ENCODE measurements at places on chromosomes 3 and 15. TPM values are rescaled to one million over a fixed set of nuclear protein-coding genes. Genes with fewer than 3 reads are reported as not detected.

DNA sequence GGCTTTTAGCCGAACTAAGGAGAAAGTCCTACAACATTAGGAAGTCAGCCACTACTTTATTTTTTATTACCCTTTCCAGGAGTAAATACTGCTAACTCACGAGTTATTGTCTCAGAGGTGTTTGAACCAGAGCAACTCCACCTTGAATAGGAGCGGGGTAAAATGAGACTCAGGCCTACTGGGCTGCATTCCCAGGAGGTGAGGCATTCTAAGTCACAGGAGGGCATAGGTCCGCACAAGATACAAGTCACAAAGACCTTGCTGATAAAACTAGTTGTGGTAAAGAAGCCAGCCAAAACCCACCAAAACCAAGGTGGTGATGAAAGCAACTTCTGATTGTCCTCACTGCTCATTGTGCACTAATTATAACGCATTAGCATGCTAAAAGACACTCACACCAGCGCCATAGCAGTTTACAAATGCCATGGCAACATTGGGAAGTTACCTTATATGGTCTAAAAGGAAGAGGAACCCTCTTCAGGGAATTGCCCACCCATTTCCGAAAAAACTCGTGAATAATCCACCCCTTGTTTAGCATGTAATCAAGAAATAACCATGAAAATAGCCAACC lies 555.9 kb downstream of the IGSF11 start:
- no peak for DNase-seq

DNA sequence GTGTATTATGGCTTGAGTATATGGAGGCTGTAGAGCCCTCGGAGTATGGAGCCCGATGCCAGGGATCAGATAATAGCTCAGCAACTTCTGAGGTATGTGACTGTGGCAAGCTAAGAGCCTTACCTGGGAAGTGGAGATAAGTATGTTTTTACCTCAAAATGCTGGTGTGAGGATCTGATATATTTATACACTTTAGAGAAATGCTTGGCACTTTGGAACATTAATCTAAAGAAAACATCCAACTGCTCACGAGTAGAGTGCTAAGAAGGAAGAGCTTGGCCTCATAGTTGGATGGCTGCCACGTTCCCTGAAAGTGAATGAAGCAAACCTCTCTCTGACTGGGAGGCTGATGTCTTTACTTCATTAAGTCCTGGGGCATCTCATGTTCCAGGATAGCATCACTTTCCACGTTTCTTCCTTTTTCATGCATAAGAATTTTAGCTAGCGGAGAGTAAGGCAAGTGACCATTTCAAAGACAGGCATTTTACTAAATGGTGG lies 58.9 kb upstream of the GOLGA8J start:
- DNase-seq = peak; percentile 57

GRCh38 chr3:148847351-148847750 lies 17.7 kb upstream of the CPA3 start:
- no peak for DNase-seq

GRCh38 chr3:183074261-183074660 lies 25.0 kb downstream of the MCCC1 start:
- no peak for DNase-seq

GRCh38 chr3:126292318-126293070 lies 64.7 kb downstream of the KLF15 start:
- no peak for DNase-seq

DNA sequence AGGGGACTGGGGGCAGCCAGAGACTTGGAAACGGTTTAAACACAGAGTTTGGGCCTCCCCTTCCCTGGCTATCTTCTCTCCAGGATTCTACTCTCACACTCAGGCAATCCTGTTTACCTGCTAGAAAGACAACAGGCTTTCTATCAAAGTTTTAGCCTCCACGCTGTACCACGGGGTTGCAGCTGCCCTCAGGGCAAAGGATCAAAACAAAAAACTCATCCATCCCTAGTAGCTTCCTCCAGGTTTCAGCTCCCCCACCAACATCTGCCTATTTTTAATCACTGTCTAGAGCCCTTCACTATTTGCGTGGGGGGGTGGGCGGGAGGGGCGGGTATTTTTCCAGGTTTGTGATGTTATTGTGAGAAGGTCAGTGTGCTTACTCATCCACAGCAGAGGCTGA lies 286.8 kb upstream of the TRIM42 start:
- DNase-seq = no peak

DNA sequence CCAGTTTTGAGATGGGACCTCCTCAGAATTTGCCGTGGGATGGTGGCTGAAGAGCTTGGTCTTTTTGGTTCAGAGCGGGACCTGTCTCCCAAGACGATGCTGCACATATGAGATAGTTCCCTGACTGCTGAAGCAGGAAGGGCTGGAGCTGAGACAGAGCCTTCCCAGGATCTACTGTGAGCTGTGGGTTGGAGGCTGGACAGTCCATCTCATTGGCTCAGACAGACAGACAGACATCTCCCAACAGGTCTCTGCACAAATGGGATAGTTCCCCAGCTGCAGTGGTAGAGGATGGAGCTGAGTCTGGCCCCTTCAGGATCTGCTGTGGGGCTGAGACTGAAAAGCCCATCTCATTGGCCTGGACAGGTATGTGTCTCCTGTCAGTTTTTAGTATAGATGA lies 1145.6 kb upstream of the CADM2 start:
- DNase-seq = no peak

The EPHA3 gene
- 5.5 TPM for total RNA-seq

GRCh38 chr15:52438047-52438446 lies 90.6 kb downstream of the MYO5A start:
- no peak for DNase-seq

GRCh38 chr15:22224241-22224671 lies 143.9 kb downstream of the OR4M2 start:
- DNase-seq = no peak

- no peak for DNase-seq
These were observed 348.4 kb upstream of the PLSCR5 start for GRCh38 chr3:146953511-146953981.

DNA sequence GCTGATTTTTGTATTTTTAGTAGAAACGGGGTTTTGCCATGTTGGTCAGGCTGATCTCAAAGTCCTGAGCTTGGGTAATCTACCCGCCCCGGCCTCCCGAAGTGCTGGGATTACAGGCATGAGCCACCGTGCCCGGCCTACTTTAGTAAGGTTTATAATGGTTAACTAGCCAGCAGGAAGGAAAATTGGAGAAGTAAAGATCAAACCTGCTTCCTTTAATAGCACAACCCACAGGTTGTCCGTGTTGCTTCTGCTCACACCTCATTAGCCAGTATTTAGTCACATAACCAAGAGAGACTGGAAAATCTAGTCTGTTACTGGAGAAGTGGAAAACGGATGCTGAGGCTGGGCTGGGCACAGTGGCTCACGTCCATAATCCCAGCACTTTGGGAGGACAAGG lies 51.9 kb upstream of the TBL1XR1 start:
- no peak for DNase-seq

GRCh38 chr15:85718981-85719380 lies 75.7 kb downstream of the KLHL25 start:
- no peak for DNase-seq

The FBXL2 gene
- 13.5 TPM for total RNA-seq

DNA sequence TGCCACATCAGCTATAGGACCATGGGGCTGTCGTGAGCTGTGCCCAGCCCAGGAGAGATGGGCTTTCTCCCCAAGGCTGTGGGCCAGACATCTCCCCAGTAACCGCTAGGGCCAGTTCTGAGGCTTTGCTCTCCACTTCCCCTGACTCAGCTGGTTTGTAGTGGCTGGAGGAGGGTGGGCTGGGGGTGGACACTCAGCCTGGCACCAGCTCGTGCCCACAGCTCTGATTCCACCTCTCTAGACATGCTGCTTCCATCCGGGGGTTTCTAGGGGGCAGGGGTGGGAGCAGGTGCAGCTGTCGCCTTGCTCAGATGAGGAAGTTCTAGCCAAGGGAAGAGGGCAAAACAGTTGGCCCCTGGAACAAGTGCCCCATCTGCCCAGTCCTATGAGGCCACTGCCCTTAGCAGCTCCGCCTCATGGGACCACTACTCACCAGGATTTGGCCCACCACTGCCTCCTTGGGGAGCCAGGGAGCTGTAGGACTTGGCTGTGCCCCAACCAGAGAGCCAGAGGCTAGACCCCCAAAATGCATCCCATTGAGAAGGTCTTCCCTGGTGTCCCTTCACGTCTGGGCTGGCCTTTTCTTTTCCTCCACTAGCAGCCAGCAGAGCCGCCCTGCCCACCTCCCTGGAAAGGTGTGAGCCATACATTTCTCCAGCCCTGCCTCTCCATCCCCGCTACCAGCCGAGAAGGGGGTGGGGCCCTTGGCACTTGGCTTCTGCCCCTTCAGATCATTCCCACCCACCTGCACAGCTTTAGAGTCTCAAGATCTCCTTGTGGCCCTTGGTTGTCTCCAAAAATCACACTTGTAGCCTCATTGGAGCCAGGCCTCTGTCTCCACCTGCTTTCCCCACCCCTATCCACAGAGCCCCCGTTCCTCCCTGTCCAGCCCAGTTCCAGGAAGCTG lies 9.9 kb downstream of the GLYCTK start:
- DNase-seq = no peak

- DNase-seq = no peak
These were observed 28.4 kb upstream of the CNTN3 start for GRCh38 chr3:74642876-74643275.

GRCh38 chr3:123406598-123406997 lies 42.3 kb downstream of the ADCY5 start:
- no peak for DNase-seq

- DNase-seq = no peak
These were observed 457.1 kb downstream of the MFSD1 start for GRCh38 chr3:159258934-159259333.

DNA sequence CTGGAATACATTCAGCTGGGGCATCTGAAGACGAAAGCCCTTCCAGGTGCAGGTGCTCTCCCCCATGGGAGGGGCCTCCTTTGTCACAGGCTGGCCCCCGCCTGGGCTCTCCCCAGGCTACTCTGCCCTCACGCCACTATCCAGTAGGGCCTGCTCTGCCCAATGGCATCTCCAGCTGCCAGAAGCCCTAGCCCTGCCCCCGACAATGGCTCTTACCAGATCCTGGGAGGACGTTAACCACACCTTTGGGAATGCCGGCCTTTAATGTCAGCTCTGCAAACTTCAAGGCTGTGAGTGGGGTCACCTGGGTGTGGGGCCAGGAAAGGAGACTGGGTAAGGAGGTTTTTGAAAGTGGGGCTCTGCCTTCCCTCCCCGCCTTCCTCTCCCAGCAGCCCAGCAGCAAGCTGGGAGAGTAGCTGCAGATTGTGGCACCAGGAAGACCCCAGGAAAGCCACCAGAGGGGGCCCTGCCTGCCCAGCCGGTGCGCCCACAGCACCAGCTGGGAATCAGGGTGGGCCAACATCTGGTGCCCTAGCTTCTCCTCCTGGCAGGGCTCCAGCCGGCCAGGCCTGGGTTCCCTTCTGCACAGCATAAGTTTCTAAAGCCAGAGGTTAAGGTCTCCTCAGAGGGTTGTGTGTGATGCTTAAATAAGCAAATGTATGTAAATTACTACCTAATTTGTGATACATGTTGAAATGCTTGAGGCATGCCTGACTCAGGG lies 40.4 kb upstream of the SLC41A3 start:
- DNase-seq = no peak

DNA sequence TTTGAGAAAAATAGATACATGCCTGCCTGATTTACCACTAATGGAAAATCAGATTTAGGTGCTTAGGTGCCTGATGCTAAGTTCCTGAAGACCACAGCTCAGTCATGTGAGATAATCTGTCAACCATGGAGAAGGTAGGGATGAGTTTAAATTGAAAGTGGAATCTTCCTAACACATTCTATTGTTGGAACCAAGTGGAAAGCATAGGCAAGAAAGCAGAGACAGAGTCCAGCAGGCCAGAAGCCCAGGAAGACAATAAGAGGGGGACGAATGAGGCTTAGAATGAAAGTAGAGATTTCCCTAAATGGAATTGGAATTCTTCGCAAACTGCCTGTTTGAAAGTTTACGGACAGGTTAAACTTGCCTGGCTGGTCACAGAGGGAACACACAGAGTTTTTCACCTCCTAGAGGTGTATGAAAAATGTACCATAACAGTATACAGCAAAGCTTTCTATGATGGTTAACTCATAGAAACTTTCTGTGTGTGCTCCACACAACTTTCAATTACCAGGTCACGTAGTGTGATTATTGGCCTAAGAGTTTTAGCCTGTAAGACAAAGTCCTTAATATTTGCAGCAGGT lies 453.8 kb upstream of the KCNMB2 start:
- DNase-seq = peak; percentile 51

The SPESP1 gene
- 0.72 TPM for total RNA-seq

The STRA6 gene
- total RNA-seq = 35.6 TPM

The APOD gene
- total RNA-seq = not detected

The C3orf52 gene
- 16.1 TPM for total RNA-seq

DNA sequence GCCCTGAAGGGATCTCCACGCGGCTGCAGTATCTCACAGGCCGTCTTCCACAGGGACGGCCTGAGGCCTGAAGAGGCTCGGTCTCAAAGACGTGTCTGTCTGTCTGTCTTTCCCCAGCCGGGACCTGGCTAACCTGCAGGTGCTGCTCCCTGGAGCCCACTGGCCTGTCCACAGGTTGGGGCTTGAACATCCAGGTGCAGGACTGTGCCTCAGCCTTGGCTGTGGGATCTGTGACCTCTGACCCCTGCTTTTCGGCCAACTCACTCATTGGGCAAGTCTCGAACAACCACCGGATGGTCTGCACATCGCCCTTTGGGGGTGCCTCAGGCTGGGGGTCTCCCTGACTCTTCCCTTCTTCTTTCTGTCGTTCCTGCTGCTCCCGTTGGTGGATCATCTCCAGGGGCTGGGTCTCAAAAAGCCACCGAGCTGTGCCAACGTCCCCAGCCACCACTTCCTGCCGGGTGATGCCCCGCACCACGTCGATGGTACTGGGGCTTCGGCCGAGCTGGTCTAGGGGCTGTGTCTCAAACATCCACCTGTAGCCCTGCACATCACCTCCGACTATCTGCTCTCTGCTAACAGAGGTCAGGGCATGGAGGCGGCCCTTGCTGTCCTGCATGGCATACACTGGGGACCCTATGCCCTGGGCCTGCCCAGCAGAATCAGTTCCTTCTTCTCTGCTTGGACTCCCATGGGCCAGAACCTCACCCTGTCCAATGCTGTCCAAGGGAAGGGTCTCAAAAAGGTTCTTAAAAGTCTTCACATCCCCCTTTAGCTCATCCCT lies 4.8 kb downstream of the XIRP1 start:
- DNase-seq = no peak

The TMEM266 gene
- 1.4 TPM for total RNA-seq

GRCh38 chr3:30320392-30320791 lies 286.0 kb upstream of the TGFBR2 start:
- no peak for DNase-seq

The ZNF621 gene
- total RNA-seq = 20.5 TPM

The LRRIQ4 gene
- total RNA-seq = not detected

Data from umbilical cord (tissue), 2 donors.